Brain microvascular endothelial cell (primary cell): ENCODE measurements at places on chromosomes 5 and 9.

GRCh38 chr5:54492178-54492577 is 25.4 kb upstream of the SNX18 start:
- no peak for DNase-seq

GRCh38 chr5:142796492-142797109 is 26.4 kb downstream of the ARHGAP26 start:
- no peak for DNase-seq

- DNase-seq, result peak; percentile 39
Measured at GRCh38 chr5:68534131-68534940, 318.8 kb downstream of the PIK3R1 start.

- no peak for DNase-seq
Measured at GRCh38 chr5:151611127-151611775, 20.1 kb upstream of the FAT2 start.

DNA sequence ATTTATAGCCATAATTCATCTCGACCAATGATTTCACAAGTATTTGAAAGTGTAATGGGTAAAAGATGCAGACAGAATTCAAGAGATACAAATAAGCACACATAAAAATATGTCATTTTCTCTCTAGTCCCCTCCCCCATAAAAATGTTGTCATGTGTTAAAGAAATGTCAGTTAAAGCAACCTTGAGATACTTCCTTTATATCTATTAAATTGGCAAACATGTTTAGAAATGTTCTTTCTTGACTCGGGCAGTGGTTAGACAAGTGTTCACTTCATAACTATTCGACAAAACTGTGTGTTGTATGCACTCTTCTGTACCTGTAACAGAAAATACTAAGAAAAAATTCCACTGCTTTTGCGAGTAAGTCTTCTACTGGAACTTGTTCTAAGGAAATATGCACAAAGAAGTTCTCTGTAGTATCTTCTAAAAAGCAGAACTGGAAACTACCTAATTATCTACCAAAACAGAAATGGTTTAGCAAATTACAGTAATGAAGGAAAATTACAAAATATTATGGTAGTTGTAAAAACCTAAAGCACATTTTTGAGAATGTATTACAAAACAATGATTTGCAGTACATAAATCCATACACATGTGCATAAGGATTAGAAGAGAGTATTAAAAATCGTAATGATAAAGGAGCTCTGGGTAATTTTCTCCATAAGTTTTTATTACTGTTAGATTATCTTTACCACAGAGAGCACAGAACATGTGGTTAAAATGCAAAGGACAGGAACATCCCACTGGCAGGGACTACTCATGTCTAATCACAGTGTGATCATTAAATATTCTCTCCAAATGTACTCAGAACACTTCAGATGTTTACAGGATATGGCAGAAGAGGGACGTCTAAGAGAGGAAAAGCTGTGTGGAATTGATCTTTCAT is 35.9 kb downstream of the FBXW2 start:
- DNase-seq, result no peak

GRCh38 chr5:123398058-123398733 is 25.0 kb downstream of the CEP120 start:
- no peak for DNase-seq

GRCh38 chr9:100099722-100100042 is 639 bp downstream of the INVS start:
- DNase-seq, result no peak

DNA sequence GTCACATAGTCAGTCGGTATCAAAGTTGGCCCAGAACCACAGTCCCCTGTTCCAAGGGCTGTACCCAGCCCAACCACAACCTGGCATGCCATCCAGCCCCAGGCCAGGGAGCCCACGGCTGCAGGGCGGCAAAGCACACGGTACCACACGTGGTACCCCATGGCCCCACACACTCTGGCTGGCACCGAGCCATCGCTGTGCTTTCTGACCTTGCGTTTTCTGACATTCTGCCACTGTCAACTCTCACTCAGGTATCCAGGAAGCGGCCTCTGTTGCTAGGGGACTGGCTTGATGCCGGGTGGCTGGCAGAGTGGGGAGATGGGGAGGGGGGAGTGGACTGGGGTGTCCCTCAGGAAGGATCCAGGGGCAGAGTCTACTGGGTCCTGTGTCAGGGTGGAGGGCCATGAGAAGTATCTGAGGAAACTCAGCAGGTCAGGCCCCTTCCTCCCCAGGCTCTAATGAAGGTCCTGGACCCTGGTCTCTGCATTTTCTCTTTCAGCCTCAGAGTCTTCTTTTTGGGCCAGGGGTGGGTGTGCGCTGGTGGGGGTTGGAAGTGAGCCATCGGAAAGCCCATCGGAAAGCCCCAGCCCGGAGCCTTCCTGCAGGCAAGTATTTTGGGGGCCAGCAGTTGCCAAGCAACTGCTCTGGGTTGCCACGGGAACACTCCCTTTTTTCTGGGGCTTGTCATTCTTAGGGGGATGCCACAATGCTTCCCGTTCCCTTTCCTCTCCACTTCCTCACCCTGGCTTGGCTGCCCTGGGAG is 21.0 kb upstream of the RALGDS start:
- no peak for DNase-seq

GRCh38 chr5:151192626-151193025 is 31.3 kb downstream of the CCDC69 start:
- no peak for DNase-seq

DNA sequence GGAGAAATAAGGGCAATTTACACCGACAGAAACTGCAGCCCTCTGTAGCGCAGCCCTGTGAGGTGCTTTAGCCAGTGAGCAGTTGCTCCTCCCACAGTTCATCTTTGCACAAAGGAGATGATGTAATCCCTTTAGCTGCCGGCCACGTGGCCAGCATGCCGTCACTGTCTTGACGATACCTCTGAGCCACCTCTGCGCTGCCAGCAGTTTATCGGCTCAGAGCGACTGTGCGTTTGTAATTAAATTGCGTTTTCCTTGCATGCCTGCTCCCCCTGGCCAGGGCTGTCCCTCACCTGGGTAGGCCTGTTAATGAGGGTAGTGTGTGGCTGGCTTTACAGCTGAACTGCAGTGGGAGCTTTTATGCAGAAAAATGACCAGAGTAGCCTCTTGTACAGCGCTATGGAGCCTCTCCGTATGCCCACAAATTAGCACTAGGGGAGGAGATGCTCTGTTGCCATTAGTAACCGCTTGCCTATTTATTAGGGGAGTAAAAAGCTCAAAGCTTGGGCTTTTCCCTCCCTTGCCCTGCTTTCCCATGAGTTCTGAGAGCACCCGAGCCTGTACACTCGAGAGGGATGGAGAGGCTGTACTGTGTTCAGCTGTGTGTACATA is 107.0 kb downstream of the TRIO start:
- peak; percentile 62 for DNase-seq

DNA sequence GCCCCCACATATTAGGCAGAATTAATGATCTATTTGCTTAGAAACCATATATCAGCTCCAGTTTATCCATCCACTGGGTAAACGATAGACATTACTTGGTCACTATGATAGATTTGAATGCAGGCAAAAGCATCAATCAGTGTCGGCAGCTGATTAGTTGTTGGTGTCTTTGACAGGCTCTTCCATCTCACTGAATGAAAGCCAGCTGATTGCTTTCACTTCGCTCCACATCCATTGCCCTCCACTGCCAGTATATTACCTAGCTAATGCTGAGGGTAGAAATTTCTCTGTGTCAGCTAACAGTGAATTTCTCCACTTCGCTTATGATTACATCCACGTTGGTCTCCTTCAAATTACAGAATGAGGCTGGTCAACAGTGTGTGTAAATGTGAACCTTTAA is 821.3 kb upstream of the TYRP1 start:
- no peak for DNase-seq

DNA sequence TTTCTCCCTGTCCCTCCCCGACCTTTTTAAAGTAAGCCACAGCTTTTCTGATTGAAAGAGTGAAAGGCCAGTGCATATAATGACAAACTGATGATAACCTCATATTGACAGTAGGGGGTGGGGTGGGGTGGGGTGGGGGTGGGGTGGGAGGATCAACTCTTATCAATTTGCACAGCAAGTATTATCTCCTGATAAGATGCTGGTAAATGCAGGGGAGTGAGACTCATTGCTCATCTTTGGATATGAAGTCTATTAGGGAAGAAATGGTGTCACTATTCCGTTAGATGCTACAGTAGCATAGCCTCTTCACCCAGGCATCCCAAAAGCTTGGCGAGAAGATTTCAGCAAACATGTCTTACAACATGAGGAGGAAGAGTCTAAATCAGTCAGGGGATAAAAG is 38.9 kb upstream of the HMGCS1 start:
- DNase-seq, result no peak

DNA sequence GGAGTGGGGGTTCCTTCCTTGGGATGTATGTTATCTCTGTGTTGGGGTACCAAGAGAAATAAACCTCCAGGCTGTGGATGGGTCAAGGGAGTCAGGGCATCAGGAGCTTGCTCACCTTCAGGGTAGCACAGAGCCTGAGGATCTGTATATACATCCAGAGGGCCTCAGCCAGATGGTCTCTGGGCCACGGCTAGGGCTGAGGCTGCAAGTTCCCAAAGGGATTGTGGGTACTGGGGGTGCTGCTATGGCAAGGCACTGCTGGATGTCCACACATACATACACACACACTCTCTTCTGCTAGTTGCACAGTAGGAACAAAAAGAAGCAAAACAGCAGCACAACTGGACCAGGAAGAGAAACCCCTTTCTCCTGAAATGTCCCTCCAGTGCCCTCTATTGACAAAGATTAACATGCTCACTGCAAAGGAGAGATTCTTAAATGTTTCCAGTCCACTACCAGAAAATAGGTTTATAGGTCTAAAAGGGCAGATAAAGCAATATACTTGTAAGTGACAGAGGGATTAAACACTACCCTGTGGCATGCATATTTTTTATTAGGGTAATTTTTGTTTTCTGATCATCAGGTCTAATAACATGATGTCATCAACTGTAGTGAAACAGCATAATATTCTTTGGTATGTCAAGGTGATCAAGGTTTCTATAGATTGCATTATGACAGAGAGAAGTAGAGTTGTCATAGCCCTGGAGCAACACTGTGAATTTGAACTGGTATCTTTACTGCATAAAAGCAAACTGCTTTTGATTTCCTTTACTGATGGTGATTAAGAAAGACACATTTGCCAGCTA is 56.3 kb upstream of the KCNN2 start:
- DNase-seq, result peak; percentile 20

- DNase-seq, result no peak
Measured at GRCh38 chr5:99544356-99544755, 615.5 kb upstream of the CHD1 start.

DNA sequence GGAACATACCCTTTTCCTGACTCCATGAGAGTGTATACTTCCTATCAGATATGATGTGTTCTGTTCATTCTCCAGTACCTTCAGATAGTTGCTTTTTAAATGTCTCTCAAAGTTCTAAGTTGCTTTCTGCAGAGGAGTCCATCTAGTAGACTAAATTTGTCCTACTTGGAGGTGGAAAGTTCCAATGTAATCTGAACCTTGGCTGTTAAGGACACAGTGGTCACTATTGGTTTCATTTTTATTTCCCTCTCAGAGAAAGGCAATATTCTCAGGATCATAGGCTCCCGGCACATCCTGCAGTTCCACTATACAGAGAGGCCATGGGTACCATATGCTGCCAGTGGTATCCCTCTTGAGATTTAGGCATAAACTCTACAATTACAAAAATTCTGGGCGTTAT is 634.6 kb downstream of the LRRC70 start:
- DNase-seq, result no peak

- no peak for DNase-seq
Measured at GRCh38 chr9:72025906-72026305, 34.5 kb downstream of the C9orf57 start.

- no peak for DNase-seq
Measured at GRCh38 chr5:3281366-3281765, 314.3 kb upstream of the IRX1 start.

- DNase-seq, result no peak
Measured at GRCh38 chr9:112200711-112201110, 25.6 kb upstream of the SUSD1 start.

DNA sequence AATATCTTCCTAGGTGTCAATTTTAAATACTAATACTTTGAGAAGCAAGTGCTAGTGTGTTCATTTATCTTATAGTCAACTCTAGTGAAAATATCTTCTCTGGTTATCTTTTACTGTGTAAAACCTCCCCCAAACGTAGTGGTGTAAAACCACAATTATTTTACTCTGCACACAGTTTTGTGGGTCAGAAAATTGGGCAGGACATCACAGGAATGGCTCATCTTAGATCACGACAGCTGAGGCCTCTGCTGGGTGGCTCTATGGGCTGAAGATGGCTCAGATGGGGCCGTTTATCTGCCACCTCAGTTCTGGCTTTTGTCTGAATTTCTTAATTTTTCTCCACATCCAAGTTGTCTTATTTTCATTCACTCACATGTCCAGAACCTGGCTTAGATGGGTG is 457.2 kb upstream of the ACTBL2 start:
- no peak for DNase-seq

GRCh38 chr5:91929522-91929817 is 546.4 kb upstream of the ARRDC3 start:
- no peak for DNase-seq

DNA sequence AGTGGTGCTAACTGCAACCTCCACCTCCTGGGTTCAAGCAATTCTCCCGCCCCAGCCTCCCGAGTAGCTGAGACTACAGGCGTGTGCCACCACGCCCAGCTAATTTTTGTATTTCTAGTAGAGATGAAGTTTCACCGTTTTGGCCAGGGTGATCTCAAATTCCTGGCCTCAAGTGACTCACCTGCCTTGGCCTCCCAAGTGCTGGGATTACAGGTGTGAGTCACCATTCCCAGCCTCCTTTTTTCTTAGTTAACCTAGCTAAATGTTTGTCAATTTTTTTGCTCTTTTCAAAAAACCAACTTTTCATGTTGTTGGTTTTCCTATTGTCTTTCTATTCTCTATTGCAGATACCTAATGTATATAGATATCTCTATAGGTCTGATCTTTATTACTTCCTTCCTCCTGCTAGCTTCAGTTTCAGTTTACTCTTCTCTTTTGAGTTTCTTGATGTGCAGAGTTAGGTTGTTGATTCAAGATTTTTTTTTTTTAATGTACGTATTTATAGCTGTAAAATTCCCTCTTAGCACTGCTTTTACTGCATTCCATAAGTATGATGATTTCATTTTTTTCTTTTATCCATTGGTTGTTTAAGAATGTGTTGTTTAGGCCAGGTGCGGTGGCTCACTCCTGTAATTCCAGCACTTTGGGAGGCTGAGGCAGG is 32.9 kb downstream of the FGD3 start:
- no peak for DNase-seq

- no peak for DNase-seq
Measured at GRCh38 chr5:113242481-113243348, 192.1 kb downstream of the TSSK1B start.

- peak; percentile 6 for DNase-seq
Measured at GRCh38 chr9:127004946-127005769, 90.6 kb downstream of the RALGPS1 start.

GRCh38 chr5:174078416-174078815 is 32.9 kb downstream of the NSG2 start:
- no peak for DNase-seq

DNA sequence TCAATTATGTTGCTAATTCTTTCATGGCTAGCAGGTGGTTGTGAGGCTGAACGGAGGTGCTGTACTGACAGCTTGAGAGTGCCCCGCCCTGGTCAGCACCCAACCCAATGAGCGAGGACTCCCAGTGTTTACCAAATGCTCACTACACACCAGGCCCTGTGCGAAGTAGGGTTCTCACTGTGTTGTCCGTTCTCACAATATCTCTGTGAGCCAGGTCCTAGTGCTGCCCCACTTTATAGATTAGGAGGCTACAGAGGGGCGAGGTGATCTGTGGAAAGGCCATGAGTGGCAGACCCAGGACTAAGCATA is 28.2 kb downstream of the COL15A1 start:
- no peak for DNase-seq
